ENCODE measurements at places on chromosomes 6 and 20.
A peak's percentile ranks its signal among the peaks of the same experiment; 100 is the strongest.

DNA sequence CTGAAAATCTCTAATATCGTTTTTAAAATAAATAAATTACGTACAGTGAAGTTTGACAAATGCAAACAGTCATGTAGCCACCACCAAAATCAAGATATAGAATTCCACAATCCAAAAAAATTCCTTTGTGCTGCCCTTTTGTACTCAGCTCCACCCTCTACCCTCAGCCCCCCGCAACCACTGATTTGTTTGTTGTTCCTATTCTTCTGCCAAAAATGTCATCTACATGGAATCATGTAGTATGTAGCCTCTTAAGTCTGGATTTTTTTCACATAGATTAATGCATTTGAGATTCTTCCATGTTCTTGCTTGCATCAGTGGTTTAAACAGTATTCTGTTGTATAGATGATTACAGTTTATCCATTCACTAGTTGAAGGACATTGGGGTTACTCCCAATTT lies 8.5 kb upstream of the REPS1 start:
- DNase-seq: no peak

DNA sequence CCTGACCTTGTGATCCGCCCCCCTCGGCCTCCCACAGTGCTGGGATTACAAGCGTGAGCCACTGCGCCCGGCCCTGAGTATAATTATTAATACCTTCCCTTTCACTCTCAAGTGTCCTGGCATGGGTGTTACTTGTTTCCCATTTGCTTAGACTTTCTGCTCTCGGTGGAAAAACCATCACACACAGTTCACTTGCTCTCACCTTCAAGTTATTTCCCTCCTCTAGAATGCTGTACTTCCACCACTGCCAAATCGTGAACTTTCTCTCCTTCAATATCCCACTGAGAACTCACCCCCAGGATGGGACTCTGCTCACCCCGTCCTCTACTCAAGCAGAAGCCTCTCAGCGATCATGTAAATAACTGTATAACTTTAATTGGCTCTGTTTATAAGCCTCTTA lies 4.6 kb upstream of the HIVEP1 start:
- DNase-seq: no peak

DNA sequence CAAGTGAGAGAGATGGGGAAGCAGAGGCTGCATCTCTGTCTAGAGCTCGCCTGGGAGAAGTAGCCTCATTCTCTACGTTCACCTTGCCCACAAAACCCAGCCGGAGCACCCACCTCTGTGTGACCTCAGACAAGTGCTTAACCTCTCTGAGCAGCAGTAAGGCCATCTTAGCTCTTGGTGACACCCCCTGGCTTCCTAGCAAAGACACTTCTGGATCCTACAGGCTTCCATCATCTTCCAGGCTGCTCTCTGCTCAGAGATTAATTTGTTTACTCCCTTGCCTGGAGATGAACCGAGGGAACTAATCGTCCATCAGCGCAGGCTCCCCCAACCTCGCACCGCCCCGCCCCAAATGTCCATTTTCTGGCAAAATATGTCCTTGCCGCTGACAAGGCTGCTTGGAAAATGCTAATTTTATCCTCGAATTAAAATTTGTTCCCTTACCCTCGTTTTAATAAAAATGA lies 24.0 kb upstream of the CTNNBL1 start:
- DNase-seq: no peak

DNA sequence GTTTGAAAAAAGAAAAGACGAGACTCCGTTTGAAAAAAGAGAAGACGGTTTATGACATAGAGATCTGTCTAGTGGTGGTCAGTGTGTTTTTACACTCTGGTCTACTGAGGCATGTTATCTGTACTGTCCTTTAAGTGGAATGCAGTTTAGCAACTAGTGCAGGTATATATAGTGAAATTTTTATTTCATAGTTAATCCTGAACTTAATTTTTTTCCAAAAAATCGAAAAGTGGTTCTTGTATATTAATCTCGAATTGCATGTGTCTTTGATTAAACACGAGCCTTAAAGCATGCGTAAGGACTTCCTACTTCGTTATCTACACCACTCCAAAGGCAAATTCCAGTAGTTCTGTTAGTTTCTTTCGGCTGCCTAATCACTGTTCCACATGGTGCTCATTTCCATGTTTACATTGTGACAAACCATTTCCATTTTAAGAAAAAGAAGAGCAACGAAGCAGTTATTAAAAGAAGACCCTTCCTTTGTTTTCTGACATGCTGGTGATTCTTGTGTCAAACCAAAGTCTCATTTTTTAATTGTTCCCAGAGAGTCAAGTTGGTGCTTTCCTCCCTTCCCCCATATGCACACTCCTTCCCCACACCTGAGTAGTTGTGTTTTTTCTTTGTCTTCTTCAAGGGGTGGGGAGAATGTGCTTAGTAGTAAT lies 2.3 kb downstream of the SNX9 start:
- no peak for DNase-seq

- DNase-seq: no peak
These were observed 1.8 kb upstream of the JPH2 start for GRCh38 chr20:44188752-44189151.

GRCh38 chr6:5665667-5666066 lies 341.1 kb downstream of the NRN1 start:
- no peak for DNase-seq

GRCh38 chr6:30748851-30749540 lies 4.6 kb upstream of the IER3 start:
- DNase-seq: no peak

GRCh38 chr6:40308533-40309306 lies 278.4 kb downstream of the LRFN2 start:
- no peak for DNase-seq

- peak; percentile 42 for DNase-seq
These were observed 45.4 kb upstream of the MOCS1 start for GRCh38 chr6:39979461-39980328.

DNA sequence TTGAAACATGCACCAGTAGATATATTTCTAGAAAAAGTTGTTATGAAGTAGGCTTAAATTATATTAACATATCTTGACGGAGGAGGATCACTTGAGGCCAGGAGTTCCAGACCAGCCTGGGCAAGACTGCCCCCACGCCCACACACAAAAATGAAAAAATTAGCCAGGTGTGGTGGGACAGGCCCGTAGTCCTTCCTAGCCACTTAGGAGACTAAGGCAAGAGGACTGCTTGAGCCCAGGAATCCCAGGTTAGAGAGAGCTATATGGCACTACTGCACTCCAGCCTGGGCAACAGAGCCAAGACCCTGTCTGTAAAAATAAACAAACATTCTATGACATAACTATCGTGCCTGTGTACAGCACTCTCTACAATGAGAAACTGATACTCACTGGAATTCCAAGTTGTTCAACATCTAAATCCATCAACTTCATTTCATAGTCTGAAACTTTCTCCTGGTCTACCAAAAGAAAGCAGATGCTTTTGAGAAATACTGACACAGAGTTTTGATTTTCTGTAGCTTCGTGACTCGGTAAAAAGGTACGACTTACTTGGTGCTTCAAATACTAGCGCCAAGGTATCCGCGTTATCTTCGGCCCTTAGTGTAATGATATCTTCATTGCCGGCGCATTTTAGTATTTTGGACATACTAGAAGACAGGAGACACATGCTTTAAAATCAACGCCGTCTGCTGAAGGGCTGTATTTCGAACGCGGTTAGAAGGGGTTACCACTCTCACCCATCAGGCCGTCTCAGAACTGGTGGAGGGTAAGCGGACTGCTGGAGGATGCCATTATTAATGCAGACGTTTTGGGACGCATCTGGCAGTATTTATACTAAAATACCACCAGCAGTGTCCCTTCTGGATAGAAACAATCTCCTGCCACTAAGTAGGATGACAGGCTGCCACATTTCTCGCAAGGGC lies 1.3 kb downstream of the PCNA start:
- no peak for DNase-seq

GRCh38 chr6:45378334-45378926 lies 696 bp upstream of the SUPT3H start:
- no peak for DNase-seq

DNA sequence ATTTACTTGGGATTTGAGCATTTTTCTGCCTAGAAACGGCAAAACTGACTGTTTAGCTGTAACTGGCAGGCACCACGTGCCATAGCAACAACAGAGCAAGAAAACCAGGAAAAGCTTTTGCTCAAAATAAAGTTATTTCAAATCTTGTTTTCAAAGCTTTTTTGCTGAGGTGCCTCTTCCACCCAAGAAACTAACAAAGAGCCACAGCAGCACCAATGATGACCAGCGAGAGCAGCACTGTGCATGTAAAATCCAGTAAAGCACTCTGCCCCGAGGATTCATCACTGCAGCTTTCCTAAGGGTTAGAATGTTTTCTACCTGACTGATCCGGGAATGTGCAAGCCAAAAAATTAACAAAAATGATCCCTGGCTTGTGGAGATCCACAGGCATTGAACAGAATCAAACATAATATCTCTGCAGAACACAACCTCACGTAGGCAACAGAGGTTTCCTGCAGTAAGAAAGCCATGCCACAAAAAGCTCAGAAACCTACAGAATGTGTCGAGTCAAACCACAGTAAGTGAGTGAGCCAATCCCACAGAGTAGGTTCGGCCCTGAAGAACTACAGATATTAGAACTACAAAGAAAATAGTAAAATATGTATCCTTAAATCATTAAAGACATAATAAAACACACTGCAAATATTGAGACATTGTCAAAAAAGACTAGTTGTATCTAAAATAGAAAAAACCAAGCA lies 7.4 kb upstream of the ULBP3 start:
- no peak for DNase-seq

DNA sequence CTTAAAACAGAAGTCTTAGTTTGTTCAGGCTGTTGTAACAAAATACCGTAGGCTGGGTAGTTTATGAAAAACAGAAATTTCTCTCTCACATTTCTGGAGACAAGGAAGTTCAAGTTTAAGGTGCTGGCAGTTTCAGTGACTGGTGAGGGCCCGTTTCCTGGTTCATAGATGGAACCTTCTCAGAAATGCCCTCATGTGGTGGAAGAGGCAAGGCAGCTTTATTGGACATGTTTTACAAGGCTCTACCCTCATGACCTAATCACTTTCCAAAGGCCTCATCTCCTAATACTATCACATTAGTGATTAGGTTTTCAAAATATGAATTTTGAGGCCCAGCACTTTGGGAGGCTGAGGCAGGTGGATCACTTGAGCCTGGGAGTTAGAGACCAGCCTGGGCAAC lies 2.4 kb downstream of the HEBP2 start:
- no peak for DNase-seq

- DNase-seq: no peak
These were observed 434.4 kb downstream of the HAO1 start for GRCh38 chr20:7505835-7506221.

- DNase-seq: no peak
These were observed 3.5 kb downstream of the CST9 start for GRCh38 chr20:23602241-23602640.

GRCh38 chr6:24899136-24899996 lies 36.4 kb downstream of the RIPOR2 start:
- no peak for DNase-seq

DNA sequence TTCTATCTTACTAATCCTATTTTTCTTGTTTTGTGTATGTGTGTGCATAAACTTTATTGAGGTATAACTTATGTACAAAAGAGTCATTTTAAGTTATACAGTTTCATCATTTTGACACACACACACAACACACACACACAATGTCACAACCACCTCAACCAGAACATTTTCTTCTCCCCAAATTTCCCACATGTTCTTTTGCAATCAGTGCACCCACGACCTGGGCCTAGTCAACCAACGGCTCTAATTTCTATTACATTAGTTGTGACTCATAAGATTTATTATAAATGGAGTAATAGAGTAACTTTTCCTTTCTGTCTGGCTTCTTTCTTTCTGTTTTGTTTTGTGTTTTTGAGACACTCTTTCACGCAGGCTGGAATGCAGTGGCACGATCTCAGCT lies 9.8 kb upstream of the POM121L2 start:
- no peak for DNase-seq

DNA sequence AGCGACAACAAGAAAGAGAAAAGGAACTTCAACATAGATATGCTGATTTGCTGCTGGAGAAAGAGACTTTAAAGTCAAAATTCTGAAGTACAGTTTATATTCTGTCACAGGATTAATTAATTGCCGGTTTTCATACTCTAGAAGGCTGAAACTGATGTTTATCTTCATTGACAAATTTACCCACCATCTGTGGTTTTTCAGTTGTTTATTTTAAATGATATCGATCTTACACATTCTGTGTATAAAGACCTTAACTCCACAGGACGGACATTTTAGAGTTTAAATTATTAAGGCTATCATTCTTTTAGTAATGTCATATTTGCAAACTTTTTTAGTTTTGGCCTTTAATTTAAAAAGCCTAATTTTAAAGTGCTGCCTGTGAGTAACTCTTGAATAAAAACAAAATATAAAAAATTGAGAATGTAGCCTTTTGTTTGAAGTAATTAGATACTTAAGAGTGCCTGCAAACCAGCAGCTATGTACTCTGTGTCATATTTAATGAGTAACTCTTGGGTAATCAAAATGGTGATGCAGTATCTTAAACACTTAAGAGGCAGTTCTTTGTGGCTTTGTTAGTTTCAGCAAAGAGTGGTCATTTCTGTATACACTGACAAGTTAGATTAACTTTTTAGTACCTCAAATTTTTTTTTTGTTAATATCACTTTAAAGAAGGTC lies 59.3 kb downstream of the CDC5L start:
- no peak for DNase-seq

DNA sequence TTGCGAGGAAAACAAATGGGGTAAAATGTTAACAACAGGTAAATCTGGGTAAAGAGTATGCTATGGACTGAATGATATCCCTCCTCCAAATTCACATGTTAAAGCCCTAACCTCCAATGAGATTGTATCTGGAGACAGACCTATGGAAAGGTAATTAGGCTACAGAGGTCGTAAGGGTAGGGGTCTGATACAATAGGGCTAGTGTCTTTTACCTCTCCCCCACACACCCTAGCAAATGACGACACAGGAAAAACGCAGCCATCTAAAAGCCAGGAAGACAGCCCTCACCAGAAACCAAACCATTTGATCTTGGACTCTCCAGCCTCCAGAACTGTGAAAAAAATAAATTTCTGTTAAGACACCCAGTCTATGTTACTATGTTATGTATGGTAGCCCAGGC lies 20.6 kb upstream of the FBXO9 start:
- DNase-seq: no peak

DNA sequence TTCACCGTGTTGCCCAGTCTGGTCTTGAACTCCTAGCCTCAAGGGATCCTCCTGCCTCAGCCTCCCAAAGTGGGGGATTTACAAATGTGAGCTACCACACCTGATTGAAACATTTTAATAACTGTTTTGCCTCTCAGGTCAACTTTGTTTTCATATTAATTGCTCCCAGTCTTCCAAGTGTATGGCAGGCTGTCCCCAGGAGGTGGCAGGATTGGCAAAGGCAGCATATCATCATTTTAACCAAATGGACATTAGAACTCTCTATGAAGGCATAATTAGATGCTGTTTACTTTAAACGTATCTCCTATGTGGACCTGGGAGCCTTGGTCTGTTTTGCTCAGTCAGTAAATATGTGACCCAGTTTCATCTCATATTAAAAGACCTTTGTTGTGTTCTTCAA lies 59.2 kb upstream of the CSE1L start:
- no peak for DNase-seq

GRCh38 chr6:41560431-41561192 lies 14.4 kb downstream of the FOXP4 start:
- no peak for DNase-seq
